Germinal center (tissue), 1 donor: ENCODE measurements at places on chromosomes 7 and 10.

DNA sequence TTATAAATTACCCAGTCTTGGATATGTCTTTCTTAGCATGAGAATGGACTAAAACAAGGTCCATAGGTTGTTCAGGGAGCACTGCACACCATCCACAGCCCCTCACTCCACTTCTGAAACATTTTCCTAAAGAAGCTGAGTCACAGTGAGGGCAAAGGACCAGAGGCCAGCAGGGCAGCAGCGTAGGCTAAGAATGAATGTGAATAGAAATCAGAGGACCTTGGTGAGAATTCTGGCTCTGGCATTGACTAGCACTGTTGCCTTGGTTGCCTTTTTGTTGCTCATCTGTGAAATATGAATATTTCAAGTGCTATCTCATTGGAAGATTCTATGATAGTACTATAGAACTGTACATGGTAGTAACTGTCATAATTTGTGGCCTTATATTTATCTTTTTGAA is 41.7 kb upstream of the TOMM7 start:
- no peak for DNase-seq

- no peak for DNase-seq
These were observed 29.2 kb downstream of the PRSS58 start for GRCh38 chr7:142228537-142229104.

DNA sequence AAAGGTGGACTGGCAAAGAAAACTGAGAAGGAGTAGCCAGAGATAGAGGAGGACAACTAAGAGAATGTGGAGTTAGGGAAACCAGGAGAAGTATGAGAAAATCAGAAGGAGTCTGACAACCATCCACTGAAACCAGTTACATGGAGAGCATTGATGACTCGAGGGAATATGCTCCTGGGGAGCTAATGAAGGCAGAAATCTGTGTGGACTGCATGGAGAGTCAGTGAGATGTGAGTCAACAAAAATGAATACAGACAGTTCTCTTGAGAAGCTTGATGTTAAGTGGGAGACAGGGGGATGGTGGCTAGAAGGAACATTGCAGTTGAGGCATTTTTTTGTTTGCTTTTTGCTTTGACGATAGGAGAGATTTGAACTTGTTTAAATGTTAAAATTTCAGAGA is 34.3 kb upstream of the ZNF32 start:
- no peak for DNase-seq

GRCh38 chr10:89426230-89426868 is 12.0 kb downstream of the IFIT5 start:
- peak; percentile 21 for DNase-seq

DNA sequence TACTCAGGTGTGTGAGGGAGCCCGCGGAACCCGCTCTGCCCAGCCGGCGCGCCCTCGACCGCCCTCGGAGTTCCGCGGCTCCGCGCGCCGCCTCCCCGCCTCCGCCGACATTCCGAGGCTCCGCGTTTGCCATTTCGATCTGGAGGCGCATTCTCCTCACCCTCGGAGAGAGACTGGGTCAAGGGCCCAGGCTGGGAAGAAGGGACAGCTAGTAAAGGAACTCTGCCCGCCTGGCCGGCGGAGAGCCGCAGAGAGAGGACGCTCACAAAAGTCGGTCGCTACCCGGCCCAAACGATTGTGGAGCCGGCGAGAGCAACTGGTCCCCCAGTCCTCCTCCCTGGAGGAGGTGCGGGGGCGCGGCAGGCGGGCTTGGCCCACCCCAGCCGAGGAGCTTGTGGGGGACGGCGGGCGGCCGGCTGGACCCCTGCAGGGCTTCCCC is 74.5 kb upstream of the LEP start:
- DNase-seq = no peak

GRCh38 chr10:120182431-120182830 is 274.6 kb upstream of the PLPP4 start:
- no peak for DNase-seq

DNA sequence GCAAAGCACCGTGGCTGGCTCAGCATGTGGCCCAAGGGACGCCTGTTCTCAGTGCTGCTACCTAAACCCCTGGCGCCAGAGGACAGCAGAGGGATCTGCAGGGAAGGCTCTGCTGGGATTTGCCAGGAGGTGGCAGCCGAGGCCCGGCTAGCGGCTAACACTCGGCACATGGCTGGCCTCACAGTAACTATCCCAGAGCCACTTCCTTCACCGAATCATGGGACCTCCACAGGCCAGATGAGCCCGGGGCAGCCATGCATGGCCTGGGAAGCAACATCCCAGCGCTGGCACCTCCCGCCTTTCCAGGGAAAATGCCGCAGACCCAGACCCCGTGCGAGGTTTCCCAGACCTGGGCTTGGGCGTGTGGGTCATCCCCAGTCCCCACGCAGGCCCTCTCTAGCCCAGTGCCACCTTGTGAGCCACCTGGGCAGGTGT is 36.4 kb downstream of the DPYSL4 start:
- peak; percentile 50 for DNase-seq

GRCh38 chr7:15308821-15309220 is 253.0 kb downstream of the AGMO start:
- no peak for DNase-seq

DNA sequence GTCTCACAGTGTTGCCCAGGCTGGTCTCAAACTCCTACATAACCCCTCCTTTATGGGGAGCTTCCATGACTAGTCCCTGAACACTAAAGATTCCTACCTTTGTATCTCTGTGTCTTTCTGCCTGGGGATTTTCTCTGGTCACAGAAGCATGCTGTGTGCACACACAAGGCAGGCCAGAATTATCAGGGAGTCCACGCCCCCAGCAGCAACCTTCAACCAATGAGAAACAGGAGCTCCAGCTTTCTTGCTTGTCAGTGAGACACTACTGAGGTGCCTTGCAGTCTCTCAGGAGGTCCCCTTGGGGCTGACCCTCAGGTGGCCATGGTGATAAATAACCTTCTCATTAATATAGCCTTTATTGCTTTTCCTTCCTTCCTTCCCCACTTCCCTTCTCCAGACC is 45.1 kb upstream of the AUTS2 start:
- no peak for DNase-seq

GRCh38 chr10:91357497-91357896 is 52.6 kb upstream of the HECTD2 start:
- no peak for DNase-seq

DNA sequence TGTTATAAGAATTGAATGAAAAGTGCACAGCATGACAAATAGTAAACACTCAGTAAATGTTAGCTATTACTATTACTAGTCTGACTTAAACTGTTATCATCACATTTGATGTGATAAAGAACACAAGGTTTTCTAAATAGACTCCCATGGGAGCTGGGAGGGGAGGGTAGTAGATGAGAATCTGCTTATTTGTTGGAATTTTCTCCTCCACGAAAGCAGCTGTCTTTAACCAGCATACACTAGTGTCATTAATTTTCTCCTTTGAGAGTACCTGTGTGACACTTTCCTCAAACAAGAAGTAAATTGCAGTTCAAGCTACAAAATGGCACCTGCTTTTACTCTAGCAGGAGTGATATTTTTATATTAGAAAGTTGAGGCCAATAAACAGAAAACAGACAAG is 200.1 kb downstream of the SKAP2 start:
- DNase-seq = no peak

- no peak for DNase-seq
These were observed 54.4 kb downstream of the PKD1L1 start for GRCh38 chr7:47893721-47894365.
